ENCODE measurements at places on chromosomes 5 and 9.
A peak's percentile ranks its signal among the peaks of the same experiment; 100 is the strongest.

DNA sequence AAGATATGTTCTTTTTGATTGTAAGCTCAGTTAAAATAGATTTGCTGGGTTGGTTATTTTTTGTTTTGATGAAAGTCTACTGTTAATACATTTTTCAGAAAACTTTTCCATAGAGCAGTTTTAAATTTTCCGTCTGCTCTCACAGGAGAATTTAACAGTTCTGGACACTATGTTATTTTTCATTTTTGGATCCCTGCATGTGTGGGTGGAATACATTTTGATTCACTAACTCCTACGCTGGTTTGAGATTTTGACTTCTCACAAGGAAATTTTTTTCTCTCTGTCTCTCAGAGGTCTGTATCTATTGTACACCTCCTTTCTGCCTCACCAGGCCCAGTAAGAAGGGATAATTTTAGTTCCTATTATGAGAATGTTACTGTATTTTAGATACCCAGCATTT lies 502.4 kb downstream of the CDH10 start:
- no peak for DNase-seq

DNA sequence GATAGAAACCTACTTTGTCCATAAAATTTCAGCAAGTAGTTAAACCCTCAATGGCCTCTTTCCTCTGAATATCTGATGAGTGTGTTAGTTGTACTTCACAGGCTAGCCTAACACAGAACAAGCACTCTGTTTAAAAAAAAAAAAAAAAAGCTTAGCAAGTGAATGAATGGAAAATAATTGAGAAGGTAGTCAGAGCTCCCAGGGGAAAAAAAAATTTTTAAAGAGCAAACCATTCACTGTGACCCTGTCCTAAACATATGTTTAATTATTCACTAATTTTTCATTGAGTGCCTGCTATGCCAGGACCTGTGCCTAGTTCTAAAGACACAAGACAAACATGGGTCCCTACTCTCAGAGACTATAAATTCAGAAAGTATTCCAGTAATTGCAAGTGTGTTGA lies 69.3 kb downstream of the SH3RF2 start:
- DNase-seq, result no peak

GRCh38 chr9:137141050-137141810 lies 2.3 kb downstream of the GRIN1 start:
- no peak for DNase-seq

- DNase-seq, result no peak
Measured at GRCh38 chr5:130955041-130955440, 210.0 kb downstream of the HINT1 start.

- DNase-seq, result no peak
Measured at GRCh38 chr9:111799506-111799905, 4.8 kb upstream of the SHOC1 start.

- DNase-seq, result no peak
Measured at GRCh38 chr9:116998305-116998704, 311.2 kb downstream of the TRIM32 start.

- no peak for DNase-seq
Measured at GRCh38 chr5:90174236-90174635, 235.3 kb downstream of the CETN3 start.

DNA sequence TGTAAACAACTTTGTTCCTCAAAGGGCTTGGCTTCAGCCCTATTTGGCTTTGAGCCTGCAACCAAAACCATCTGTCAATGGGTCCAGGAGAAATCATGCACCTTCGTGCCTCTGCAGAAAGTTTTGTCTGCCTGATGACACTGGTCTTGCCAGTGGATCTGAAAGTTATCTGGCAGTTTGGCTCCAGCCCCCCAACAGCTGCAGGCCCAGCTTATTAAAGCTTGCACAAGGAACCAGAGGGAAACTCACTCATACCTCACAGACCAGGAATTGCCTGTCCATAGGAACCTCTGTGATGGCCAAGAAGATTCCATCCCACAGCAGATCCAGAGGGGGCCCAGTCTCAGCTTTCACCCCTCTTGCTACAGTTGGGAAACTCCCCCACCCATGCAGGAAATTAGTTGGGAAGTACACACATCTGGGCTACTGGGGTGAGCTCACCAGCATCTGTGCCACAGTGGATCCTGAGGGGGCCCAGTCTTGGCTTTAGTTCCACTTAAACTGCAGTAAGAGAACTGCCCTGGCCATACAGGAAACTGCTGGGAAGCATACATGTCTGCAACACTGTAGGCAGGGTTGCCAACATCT lies 265.5 kb downstream of the GRIA1 start:
- DNase-seq, result no peak

GRCh38 chr9:68704814-68705530 lies at the start of gene PIP5K1B:
PIP5K1B (plus strand) TSS chr9:68705240; CDS start chr9:68822615, 117,375 bp downstream.
- peak; percentile 81 for DNase-seq

GRCh38 chr9:112301420-112301819 lies 32.0 kb downstream of the PTBP3 start:
- DNase-seq, result no peak

DNA sequence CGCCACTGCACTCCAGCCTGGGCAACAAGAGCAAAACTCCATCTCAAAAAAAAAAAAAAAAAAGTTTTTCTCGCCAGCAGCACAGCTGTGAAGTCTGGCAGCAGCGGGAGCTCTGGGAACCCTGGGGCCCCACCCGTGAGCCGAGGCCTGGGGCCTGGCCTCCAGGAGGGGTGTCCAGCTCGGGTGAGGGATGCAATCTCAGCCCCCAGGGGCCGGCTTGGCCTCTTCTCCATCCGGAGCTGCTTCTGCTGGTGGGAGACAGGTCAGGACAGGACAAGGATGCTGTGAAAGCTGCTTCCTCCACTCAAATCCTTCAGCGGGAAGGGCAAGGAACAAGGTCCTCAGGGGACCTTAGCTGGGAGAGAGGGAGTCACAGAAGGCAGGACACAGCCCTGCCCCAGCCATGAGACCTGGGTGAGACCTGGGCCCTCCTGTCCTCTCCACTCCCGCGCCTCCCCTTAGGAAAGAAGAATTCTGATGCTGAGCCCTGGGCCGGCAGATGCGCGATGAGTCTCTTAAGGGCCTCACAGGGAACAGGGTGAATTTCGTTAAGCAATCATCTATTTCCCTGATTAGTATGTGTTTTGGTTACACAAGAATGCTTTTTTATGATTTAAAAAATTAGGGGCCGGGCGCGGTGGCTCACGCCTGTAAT lies 30.6 kb downstream of the PLPP7 start:
- DNase-seq, result no peak

- no peak for DNase-seq
Measured at GRCh38 chr5:62340392-62340791, 34.4 kb downstream of the KIF2A start.

DNA sequence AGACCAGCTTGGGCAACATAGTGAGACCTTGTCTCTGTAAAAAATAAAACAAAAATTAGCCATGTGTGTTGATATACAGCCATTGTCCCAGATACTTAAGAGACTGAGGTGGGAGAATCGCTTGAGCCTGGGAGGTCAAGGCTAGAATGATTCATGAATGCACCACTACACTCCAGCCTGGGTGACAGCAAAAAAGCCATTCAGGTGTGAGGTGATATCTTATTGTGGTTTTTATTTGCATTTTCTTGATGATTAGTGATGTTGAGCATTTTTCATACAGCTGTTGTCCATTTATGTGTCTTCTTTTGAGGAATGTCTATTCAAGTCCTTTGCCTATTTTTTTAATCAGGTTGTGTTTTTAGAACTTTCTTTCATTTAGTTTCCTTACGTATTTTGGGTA lies 23.2 kb downstream of the MTAP start:
- DNase-seq, result no peak

DNA sequence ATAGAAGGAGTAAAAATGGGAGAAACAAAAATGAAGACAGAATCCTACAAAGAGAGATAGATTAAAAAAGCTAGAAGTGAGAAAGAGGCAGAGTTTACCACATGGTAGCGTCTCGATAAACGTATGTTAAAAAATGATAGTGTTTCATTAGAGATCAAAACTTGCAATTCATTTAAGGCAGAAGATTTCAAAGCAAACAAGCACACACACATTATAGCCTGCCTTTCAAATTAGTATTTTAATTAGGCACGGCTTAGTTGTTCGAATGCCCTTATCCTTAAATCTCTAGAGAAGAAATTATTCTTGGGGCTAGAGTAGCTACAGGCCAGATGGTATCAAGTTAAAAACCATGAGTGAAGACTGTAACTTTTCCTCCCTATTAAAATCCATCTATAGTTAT lies 6.0 kb downstream of the STOM start:
- DNase-seq, result no peak

- no peak for DNase-seq
Measured at GRCh38 chr5:180862645-180863044, 1.6 kb upstream of the ZFP62 start.

DNA sequence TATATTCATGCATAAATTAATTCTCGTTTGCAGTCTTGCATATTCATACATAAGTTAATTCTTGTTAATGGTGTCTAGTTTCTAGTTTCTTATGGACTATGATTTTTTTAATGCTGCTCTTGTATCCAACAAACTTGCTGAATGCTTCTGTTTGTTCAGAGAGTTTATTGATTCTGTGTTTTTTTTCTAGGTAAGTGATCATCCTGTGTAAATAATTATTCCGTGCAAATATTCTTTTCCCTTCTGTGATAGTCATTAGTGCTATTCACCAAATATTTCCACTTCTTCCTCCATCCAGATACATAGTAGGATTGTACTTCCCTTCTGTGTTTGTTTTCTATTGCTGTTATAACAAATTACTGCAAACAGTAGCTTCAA lies 35.8 kb upstream of the SHISAL2B start:
- no peak for DNase-seq

DNA sequence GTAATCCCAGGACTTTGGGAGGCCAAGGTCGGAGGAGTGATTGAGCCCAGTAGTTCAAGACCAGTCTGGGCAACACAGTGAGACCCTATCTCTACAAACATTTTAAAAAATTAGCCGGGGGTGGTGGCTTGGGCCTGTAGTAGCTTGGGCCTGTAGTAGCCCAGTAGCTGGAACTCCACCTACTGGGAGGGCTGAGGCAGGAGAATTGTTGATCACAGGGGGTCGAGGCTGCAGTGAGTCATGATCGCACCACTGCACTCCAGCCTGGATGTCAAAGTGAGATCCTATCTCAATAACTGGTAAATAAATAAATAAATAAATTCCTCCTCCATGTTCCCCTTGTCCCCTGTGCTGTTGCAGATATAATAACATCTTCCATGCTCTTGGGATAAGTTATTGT lies 14.3 kb downstream of the VCAN start:
- no peak for DNase-seq

- no peak for DNase-seq
Measured at GRCh38 chr9:128026773-128027541, 40.2 kb downstream of the NAIF1 start.

DNA sequence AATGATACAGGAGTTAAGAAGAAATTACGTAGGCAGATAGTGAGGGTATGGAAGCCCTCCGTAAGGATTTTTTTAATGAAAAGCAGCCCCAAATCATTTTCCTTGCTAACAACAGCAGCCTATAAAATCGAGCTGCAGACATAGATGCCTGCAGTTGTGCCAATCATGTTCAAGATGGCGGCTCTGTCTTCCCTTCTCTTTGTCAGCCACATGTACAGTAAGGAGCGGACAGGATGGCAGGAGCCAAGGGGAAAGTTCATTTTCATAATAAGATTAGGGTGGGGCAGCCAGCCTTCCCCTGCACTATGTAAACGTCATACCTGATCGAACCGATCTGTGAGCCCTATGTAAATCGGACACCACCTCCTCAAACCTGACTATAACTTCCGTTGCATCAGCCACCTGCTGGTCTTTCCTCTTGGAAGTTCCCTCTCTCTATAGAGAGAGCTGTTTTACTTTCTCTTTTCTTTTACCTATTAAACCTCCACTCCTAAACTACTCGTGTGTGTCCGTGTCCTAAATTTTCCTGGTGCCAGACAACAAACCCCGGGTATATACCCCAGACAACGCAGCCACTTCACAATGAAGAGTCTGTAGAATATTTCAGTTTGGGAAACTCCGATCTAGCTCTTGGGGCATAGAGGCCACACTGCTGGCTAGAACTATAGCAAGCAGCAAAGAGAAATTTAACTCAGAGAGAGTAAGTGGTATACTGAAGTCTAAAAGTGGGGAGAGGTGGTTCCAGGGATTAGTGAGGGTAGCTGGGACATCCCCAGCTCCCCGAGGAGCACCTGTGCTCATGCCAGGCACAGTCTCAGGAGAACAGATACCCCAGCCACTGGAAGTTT lies 20.8 kb upstream of the SLC24A2 start:
- no peak for DNase-seq

DNA sequence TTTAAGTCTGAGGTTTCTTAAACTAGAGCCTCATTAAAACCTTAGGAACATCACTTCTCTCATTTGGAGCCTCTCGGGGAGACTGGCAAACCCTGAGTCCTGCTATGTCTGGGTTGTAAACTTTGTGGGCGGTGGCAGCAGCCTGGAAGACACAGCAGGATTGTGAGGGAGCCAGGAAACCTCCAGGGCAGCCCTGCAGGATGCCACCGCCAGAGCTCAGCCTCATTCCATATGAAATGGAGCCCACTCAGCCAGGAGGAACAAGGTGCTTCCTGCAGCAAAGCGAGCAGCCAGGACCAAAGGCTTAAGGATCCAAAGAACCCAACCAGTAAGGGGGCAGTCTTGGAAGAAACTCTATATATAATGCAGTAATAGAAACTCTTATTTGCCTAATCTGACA lies 37.9 kb upstream of the IDNK start:
- DNase-seq, result no peak

DNA sequence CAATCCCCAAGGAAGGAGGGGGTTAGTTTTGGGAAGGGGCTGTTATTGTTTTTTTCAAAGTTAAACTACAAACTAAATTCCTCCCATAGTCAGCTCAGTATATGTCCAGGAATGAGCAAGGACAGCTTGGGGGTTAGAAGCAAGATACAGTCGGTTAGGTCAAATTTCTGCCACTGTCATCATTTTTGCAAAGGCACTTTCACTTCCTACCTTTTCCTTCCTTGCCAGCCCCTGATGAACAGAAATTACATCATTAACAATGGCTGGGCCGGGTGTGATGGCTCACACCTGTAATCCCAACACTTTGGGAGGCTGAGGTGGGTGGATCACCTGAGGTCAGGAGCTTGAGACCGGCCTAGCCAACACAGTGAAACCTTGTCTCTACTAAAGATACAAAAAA lies 51.5 kb upstream of the HRH2 start:
- DNase-seq, result no peak

- no peak for DNase-seq
Measured at GRCh38 chr9:71858812-71859211, 52.2 kb downstream of the ABHD17B start.

GRCh38 chr5:179275381-179275878 lies 69.8 kb downstream of the ADAMTS2 start:
- DNase-seq, result no peak

DNA sequence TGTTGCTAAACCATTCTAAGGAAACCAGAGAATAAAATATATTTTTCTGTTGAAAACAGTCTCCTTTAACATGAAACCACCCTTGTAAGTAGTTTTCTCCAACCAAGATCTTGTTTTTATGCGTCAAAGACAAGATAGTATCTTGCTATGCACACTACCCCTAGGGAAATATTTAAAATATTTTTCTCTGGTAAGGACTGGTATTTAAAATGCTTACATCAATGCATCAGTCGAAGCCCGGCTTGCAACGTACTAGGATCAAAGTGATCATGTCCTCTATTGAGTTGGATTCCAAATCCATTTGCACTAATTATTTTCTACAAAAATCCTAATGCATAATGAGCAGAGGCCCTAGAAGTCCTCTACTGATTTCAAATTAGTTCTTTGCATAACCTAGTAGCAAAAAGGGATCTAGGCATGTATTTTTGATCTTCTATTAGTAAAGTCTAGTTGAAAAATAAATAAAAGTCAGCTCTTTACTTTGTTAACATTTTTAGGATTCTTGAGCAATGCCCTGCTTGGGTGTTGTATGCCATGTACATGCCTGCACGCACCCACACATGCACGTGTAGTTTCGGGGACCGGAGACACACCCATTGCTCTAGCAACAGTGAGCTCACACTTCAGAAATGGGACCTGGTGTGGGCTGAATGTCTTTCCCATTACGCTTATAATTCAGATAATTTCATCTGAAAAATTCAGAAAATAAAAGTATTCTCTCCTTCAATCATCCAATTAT lies 165.0 kb upstream of the GPR151 start:
- no peak for DNase-seq
